ENCODE measurements at places on chromosomes 13 and 19.

- H3K4me1 ChIP-seq, result no peaks in the 10 kb centered on the region
- H3K27ac ChIP-seq, result no peak overlapping the region
- no peak for DNase-seq
- no peak overlapping the region for H3K4me3 ChIP-seq
These were observed 2.2 kb downstream of the FCER2 start for GRCh38 chr19:7699417-7700401.

- DNase-seq, result no peak
- H3K4me3 ChIP-seq, result no peak overlapping the region
- H3K27ac ChIP-seq, result no peak overlapping the region
- H3K4me1 ChIP-seq, result no peaks in the 10 kb centered on the region
- no peaks in the 10 kb centered on the region for H3K36me3 ChIP-seq
- H3K27me3 ChIP-seq, result no peaks in the 10 kb centered on the region
These were observed 4.6 kb upstream of the ACTL9 start for GRCh38 chr19:8703223-8703622.

- H3K4me3 ChIP-seq, result no peak overlapping the region
- no peaks in the 10 kb centered on the region for H3K27me3 ChIP-seq
- no peaks in the 10 kb centered on the region for H3K4me1 ChIP-seq
- DNase-seq, result no peak
- no peak overlapping the region for H3K27ac ChIP-seq
These were observed 18.4 kb downstream of the GRTP1 start for GRCh38 chr13:113345486-113345885.

GRCh38 chr13:52947921-52948373, 80.7 kb upstream of the OLFM4 start:
- DNase-seq, result no peak
- no peaks in the 10 kb centered on the region for H3K4me1 ChIP-seq
- no peaks in the 10 kb centered on the region for H3K36me3 ChIP-seq
- no peak overlapping the region for H3K4me3 ChIP-seq

- H3K4me1 ChIP-seq, result peaks cover 2% of the 10 kb centered on the region
- DNase-seq, result no peak
- H3K4me3 ChIP-seq, result no peak overlapping the region
- H3K27me3 ChIP-seq, result no peaks in the 10 kb centered on the region
These were observed 110.9 kb downstream of the SACS start for GRCh38 chr13:23322353-23323336.

GRCh38 chr13:77687799-77688198, 9.7 kb upstream of the SLAIN1 start:
- H3K27me3 ChIP-seq, result no peaks in the 10 kb centered on the region
- no peak overlapping the region for H3K4me3 ChIP-seq
- no peak for DNase-seq
- H3K4me1 ChIP-seq, result no peaks in the 10 kb centered on the region

- H3K4me3 ChIP-seq, result no peak overlapping the region
- H3K4me1 ChIP-seq, result no peaks in the 10 kb centered on the region
- no peaks in the 10 kb centered on the region for H3K27me3 ChIP-seq
- H3K27ac ChIP-seq, result no peak overlapping the region
These were observed 53.7 kb downstream of the GGACT start for GRCh38 chr13:100534911-100535310.

- no peaks in the 10 kb centered on the region for H3K27me3 ChIP-seq
- no peaks in the 10 kb centered on the region for H3K36me3 ChIP-seq
- no peaks in the 10 kb centered on the region for H3K4me1 ChIP-seq
- peak overlapping the region; percentile 11 for H3K4me3 ChIP-seq
These were observed 8.9 kb upstream of the SLC15A1 start for GRCh38 chr13:98761126-98761985.
